Mesothelial cell of epicardium (in vitro differentiated cells): ENCODE measurements at places on chromosomes 16 and 17. TPM values are rescaled to one million over a fixed set of nuclear protein-coding genes. Genes with fewer than 3 reads are reported as not detected.

DNA sequence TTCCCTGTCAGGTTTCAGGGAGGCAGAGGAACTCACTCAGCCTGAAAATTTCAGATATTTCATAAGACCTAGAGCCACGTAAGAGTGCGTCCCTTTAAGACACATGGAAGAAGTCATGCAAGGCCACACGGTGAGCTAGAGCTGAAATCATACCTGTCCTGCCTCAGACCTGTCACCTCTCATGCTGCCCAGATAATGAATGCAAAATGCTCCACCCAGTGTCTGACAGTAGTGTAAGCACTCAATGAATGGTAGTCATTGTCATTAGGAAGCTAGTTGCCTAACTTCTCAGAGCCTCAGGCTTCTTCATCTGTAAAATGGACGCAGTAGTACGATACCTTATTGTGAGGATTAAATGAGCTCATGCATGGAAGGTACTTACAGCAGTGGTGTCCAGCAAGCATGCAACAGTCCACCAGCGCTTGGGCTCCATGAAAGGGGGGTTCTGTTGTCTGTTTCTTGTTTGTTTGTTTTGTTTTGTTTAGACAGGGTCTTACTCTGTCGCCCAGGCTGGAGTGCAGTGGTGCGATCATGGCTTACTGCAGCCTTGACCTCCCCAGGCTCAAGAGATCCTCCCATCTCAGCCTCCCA lies 60.7 kb downstream of the WSB1 start:
- peaks cover 11% of the 10 kb centered on the region for H3K4me1 ChIP-seq
- H3K27me3 ChIP-seq: no peaks in the 10 kb centered on the region
- DNase-seq: no peak
- H3K4me3 ChIP-seq: peak overlapping the region; percentile 65
- H3K36me3 ChIP-seq: peaks cover 2% of the 10 kb centered on the region

DNA sequence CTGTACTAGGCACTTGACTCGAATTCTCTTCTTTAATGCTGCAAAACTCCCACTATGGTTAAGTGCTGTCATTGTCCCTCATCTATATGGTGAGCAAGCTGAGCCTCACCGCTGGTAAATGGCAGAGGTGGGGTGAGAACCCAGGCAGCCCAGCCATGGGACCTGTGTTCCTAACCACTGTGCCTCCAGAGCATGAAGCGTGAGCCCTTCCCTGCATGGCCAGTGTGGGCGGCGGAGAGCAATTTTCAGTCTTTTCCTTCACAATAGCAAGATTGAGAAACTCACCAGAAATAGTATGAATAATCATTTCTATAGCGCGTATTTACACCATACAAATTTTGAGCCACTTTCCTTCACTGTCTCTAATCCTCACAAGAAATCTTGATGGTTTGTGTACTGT lies 9.2 kb downstream of the BFAR start:
- no peak for DNase-seq
- peaks cover 2% of the 10 kb centered on the region for H3K4me1 ChIP-seq
- H3K36me3 ChIP-seq: peaks cover 12% of the 10 kb centered on the region
- H3K27ac ChIP-seq: peak overlapping the region; percentile 34
- no peaks in the 10 kb centered on the region for H3K27me3 ChIP-seq

DNA sequence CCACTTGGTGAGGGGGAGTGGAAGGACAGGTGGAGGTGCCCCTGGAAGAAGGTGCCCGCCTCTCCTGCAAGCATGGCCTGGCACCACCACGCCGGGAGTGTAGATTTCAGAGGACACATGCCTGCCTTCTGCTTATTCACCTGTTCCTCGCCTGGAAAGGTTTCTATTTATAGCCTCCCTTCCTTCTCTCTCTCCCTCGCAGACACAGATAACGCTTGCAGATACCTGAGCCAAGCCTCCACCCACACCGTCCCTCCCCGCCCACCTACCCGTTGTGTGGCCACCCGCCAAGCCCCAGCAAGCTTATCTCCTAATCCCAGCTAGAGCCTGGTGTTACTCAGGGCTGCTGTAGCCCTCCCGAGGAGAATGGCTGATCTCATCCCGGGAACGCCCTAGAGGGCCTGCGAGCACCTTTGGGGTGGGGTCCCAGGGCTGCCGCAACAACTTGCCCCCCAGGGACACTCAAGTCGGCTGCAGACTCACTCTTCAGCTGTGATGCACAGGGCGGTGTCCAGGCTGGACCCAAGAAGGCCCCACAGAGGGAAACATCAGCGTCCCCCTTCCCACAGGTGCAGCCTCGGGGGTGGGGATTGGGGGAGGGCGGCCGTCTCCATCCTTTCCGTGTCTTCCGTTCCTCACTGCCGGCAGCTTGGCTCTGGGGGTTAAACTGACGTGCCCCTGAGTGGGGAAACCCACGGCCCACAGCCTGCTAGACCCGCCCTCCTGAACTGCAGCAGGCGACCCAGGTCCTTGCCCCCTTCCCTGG lies 1.9 kb upstream of the SNAI3 start:
- DNase-seq: no peak
- H3K4me1 ChIP-seq: peaks cover 9% of the 10 kb centered on the region
- no peak overlapping the region for H3K27ac ChIP-seq
- H3K36me3 ChIP-seq: no peaks in the 10 kb centered on the region
- H3K4me3 ChIP-seq: peak overlapping the region; percentile 17
- peaks cover 61% of the 10 kb centered on the region for H3K27me3 ChIP-seq

DNA sequence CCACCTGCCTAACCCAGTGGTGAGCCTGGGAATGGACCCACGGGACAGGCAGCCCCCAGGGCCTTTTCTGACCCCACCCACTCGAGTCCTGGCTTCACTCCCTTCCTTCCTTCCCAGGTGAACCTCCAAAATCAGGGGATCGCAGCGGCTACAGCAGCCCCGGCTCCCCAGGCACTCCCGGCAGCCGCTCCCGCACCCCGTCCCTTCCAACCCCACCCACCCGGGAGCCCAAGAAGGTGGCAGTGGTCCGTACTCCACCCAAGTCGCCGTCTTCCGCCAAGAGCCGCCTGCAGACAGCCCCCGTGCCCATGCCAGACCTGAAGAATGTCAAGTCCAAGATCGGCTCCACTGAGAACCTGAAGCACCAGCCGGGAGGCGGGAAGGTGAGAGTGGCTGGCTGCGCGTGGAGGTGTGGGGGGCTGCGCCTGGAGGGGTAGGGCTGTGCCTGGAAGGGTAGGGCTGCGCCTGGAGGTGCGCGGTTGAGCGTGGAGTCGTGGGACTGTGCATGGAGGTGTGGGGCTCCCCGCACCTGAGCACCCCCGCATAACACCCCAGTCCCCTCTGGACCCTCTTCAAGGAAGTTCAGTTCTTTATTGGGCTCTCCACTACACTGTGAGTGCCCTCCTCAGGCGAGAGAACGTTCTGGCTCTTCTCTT lies 2.6 kb upstream of the STH start:
- no peaks in the 10 kb centered on the region for H3K27me3 ChIP-seq
- H3K4me3 ChIP-seq: no peak overlapping the region
- H3K27ac ChIP-seq: no peak overlapping the region
- H3K36me3 ChIP-seq: no peaks in the 10 kb centered on the region

- H3K27ac ChIP-seq: no peak overlapping the region
- H3K4me1 ChIP-seq: peaks cover 6% of the 10 kb centered on the region
- no peak for DNase-seq
- no peaks in the 10 kb centered on the region for H3K27me3 ChIP-seq
- H3K4me3 ChIP-seq: no peak overlapping the region
- no peaks in the 10 kb centered on the region for H3K36me3 ChIP-seq
Observed at GRCh38 chr17:50925296-50925891, 59.2 kb upstream of the TOB1 start.

DNA sequence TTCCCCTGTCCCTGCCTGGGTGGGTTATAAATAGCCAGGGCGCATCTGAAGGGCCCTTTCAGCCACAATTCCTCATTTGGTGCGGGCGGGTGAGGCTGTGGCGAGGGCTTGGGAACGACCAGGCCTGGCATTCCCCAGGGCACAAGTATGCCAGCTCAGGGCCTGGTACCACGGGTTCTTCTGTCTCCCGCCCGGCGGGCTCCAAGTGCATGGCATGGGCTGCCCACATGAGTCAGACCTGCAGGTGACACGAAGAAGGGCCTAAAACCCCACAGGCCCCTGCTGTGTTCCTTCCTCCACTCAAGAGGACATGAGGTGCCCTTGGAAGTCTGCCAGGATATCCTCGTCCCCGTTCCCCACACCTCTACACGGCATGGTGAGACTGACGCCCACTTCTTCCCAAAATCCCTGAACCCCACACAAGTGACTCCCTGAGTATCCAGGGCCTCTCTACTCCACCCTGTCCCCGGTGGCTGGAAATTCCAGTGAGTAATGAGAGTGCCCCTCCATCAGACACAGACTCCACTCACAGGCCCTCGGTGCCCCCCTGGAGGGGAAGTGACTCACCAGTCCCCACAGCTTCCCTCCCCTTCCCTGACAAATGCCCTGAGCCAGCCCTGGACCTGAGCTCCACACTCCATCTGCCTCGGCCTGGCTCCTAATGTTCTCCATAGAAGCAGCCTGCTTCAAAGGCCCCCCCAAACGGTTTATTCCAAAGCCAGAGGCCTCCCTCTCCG lies 68.8 kb downstream of the ABR start:
- DNase-seq: no peak
- H3K27ac ChIP-seq: peak overlapping the region; percentile 38
- H3K27me3 ChIP-seq: no peaks in the 10 kb centered on the region
- H3K36me3 ChIP-seq: no peaks in the 10 kb centered on the region
- H3K4me1 ChIP-seq: peaks cover 42% of the 10 kb centered on the region

GRCh38 chr17:77657839-77658238 lies 300.7 kb upstream of the TNRC6C start:
- H3K27me3 ChIP-seq: peaks cover 45% of the 10 kb centered on the region
- no peaks in the 10 kb centered on the region for H3K36me3 ChIP-seq
- no peak overlapping the region for H3K27ac ChIP-seq
- no peak overlapping the region for H3K4me3 ChIP-seq
- DNase-seq: no peak

DNA sequence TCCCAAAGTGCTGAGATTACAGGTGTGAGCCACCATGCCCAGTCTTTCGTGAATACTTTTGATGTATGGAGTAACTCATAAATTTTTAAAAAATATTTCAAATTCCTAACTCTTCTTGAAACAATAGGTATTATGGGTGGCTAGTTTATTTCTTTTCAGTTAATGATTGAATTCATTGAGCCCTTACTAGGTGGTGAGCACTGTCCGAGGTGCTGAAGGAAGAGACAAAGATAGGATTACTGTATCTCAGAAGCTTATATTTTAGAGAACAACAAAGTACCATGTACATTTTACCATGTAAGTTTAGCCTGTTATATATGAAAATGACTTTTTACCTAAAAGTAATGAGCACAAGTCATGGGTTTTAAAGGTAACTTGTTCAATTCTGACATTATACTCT lies 418.3 kb downstream of the NPIPA7 start:
- H3K4me1 ChIP-seq: no peaks in the 10 kb centered on the region
- H3K27ac ChIP-seq: no peak overlapping the region

DNA sequence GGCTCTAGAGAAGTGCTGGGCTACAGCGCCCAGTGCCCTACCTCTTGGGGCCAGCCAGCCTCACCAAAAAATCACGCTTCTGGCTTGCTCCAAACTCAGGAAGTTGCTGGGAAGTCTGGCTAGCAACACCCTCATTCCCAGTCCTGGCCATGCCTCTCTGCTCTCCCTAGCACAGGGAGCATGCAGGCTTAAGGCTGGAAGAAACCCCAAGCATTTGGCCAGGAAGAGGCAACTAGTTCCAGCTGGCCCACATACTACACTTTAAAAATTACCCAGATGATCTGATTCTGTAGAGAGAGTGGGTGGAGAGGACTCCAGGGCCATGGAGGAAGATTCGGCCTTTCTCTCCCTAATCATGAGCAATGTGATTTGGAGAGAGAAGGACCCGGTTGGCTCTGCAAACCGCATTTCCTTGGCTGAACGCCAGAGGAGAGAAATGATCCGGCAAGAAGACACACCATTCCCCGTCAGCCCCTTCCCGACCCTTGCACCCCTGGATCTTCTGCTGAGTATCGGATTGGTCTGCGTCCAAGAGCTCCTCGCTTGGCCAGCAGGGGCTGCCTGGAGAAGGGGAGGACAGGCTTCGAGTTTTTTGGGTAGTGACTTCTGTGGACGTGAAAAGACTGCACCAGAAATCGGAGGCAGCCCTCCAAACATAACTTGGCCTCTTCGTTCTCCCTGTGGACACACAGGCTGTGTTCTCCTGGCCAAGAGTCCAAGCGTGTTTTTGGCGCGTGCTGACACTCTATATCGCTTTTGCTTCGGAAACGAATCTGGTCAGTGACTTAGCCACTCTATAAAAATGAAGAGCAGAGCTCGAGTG lies 406.3 kb downstream of the WWOX start:
- DNase-seq: peak; percentile 30
- no peaks in the 10 kb centered on the region for H3K36me3 ChIP-seq
- peaks cover 33% of the 10 kb centered on the region for H3K4me1 ChIP-seq
- H3K27ac ChIP-seq: peak overlapping the region; percentile 66

GRCh38 chr16:69508033-69508755 lies 57.6 kb upstream of the NFAT5 start:
- DNase-seq: no peak
- no peaks in the 10 kb centered on the region for H3K36me3 ChIP-seq
- no peak overlapping the region for H3K4me3 ChIP-seq
- H3K27me3 ChIP-seq: no peaks in the 10 kb centered on the region

GRCh38 chr17:41060052-41060604 lies at the start of gene KRTAP2-3:
Gene KRTAP2-3, minus strand, starts transcription at chr17:41060114. Its CDS starts 64 bp downstream, at chr17:41060050.
- peak within 1 kb of the TSS; percentile 63 for H3K27ac ChIP-seq
- H3K4me1 ChIP-seq: peaks cover 28% of the 10 kb centered on the region
- no peaks in the 10 kb centered on the region for H3K27me3 ChIP-seq
- H3K4me3 ChIP-seq: no peak within 1 kb of the TSS
- DNase-seq: no peak

DNA sequence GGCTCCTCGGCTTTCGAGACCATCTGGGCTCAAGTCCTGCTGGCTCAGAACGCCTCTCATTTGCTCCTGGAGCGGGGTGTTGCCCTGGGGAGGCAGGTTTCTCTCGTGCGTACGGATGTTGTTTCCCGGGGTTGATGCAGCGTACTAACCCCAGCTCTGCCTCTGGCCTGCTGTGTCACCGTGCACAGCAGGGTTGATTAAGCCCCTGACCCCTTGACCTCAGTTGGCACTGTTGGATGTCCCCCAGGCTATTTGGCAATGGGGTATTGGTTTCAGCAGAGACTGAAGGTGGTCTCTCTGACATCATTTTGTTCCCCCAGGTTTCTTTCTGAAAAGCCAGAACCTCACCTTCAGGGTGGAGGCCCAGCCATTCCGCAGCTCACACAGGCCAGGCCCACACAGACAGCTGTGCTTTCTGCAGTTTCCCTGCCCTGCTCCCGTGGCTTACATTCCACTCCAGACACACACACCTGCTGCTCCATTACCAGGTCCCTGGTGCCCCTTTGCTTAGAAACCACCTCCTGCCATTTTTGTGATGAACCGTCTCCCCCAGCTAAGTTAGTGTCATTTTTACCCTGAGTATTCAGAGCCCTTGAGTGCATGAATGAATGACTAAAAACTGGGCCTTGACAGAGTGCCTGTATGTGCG lies 233.5 kb downstream of the CCDC182 start:
- H3K4me3 ChIP-seq: no peak overlapping the region
- peaks cover 29% of the 10 kb centered on the region for H3K4me1 ChIP-seq
- H3K27me3 ChIP-seq: no peaks in the 10 kb centered on the region
- no peak overlapping the region for H3K27ac ChIP-seq
- peaks cover 3% of the 10 kb centered on the region for H3K36me3 ChIP-seq

KRT20 gene
- not detected in 3 replicates for total RNA-seq

MEOX1 gene
- 1.2 to 1.8 TPM (median 1.2 TPM) in 3 replicates for total RNA-seq

TP53TG3B gene
- not detected in 3 replicates for total RNA-seq

GNAO1 gene
- total RNA-seq: 2.2 to 3.3 TPM (median 2.8 TPM) in 3 replicates

COG8 gene
- 48.2 to 49.4 TPM (median 49.0 TPM) in 3 replicates for total RNA-seq

CCDC40 gene
- total RNA-seq: 20.6 to 25.9 TPM (median 23.5 TPM) in 3 replicates
